Activated T-cell treated with anti-CD3 and anti-CD28 coated beads, Interleukin-2, amount 50 U/mL, for 1 hour (primary cell): ENCODE measurements at places on chromosomes 2 and 18.

- DNase-seq: no peak
Observed at GRCh38 chr2:31140151-31140550, 1.9 kb upstream of the GALNT14 start.

DNA sequence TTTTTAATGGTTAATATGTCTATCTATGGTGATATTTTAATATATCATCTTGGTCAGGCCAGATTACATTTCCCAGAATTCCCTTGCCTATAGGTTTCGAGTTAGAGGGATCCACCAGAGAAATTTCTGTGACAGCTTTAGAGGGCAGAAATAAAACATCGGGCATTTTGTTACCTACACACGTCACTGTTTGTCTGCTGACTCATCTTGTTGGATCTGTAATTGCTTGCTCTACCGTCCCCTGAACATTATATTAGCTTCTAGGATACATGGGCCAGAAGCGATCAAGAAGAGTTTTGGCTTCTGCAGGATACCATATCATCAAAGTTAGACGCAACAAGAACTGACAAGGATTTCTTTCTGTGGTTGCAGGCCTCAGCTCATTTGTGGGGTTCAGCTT, 795.8 kb upstream of the GCFC2 start:
- no peak for DNase-seq

GRCh38 chr18:23243178-23243577, 107.9 kb downstream of the CABLES1 start:
- no peak for DNase-seq

DNA sequence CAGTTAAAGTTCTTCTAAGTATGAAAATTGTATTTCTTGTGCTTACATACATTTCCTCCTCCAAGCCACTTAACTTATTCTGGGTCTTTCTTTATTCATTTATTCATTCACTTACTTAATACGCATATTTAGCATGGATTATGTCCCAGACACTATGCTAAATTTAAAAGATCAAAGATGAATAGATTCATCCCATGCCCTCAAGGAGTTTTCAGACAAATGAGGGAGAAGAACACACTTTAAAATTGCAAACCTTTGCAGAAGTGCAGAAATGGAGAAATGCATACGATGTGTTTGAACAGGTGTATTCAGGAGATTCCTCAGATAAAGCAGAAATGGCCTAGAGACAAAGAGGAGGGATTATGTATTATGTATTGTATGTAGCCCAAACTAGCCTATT, 298.7 kb upstream of the SOX11 start:
- no peak for DNase-seq

GRCh38 chr2:54040685-54041084, 69.9 kb upstream of the PSME4 start:
- no peak for DNase-seq

DNA sequence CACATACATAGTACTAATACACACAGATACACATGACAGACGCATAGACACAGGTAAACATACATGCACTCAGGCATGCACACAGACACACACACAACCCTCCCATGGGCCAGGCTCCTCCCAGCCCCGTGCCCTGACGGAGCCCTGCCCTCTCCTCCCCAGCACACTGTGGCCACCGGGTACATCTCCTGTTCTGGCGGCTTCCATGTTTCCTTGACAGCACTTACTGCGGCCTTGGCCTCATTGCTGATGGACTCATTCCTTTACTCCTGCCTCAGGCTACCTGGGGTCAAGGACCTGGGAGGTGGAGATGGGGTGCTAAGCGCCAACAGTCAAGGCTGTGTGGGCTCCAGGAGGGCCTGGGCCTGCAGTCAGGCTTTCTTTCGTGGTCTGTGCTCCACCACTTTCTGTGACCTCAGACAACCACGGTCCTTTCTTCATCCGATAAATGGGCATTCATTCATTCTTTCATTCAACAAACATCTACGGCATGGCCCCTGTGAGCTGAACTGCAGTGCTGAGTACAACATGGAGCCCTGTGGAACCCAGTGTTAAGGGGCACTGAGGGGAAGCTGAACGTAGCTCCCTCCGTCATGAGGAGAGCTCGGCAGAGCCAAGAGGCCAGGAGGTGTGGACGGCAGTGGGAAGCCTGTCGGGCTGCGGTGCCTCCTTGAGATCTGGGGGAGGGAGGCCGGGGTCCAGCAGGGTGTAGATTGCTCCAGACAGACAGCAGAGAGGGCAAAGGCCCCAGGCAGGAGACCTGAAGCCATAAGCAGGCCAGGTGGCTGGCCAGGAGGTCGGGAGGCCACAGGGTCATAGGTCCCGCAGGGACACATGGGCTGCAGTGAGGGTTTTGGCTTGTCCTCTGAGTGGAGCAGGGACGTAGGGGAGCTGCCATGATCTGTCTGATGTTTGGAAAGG, 190.4 kb upstream of the HDAC4 start:
- DNase-seq: no peak

- DNase-seq: no peak
Observed at GRCh38 chr18:6859676-6860422, 130.3 kb downstream of the ARHGAP28 start.

- no peak for DNase-seq
Observed at GRCh38 chr2:19178175-19178574, 180.2 kb downstream of the OSR1 start.

- DNase-seq: no peak
Observed at GRCh38 chr18:10754128-10754527, 228.3 kb downstream of the NAPG start.

GRCh38 chr2:17538844-17539554, 1.5 kb upstream of the VSNL1 start:
- no peak for DNase-seq

DNA sequence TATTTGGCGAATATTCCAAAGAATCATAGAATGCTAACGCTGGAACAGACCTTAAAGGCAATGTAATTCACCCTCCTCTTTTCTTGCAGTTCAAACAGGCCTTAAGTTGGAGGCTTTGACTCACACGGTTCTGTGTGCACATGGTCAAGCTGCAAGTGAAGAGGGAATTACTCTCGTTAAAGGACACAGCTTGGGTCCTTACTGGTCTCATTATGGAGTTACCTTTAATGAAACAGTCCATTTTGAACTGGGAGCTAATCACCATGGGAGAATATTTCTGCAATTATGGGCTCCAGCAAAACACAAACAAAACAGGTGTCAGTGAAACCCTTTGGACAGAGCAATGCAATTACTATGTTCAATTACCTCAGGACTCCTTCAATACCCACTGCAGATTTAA, 135.5 kb downstream of the GAREM1 start:
- DNase-seq: no peak

DNA sequence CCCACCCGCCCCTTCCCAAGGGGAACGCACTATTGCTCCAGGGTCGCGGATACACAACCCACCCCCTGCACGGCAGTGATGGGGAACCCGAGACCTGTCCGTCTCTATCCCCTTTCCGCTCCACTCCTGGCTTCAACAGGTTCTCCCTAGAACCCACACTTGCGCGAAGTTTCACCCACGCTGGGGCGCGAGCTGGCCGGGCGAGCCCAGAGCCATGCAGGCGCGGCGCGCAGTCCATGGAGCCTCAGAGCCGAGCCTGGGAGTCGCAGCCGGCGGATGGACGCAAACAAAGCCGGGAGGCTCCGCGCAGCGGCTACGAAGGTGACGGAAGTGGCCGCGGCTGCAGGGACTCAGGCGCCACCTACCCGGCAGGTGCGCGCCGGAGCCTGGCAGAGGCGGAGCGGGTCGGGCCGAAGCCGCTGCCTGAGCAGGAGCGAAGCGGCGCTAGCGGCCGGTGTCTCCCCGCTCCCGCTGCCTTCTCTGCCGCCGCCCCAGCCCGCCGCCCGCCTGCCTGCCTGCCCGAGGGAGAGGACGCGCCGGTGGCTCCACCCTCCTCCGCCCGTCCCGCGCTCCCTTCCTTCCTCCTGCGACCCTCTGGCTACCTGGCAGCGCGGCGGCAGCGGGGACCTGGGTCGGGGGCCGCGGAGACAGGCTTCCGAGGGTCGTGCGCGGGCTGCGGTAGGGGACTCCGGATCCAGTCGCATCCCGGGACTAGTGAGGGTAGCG, 14.0 kb downstream of the ALPG start:
- peak; percentile 32 for DNase-seq

- DNase-seq: no peak
Observed at GRCh38 chr2:5689750-5690149, 2.4 kb upstream of the SOX11 start.

DNA sequence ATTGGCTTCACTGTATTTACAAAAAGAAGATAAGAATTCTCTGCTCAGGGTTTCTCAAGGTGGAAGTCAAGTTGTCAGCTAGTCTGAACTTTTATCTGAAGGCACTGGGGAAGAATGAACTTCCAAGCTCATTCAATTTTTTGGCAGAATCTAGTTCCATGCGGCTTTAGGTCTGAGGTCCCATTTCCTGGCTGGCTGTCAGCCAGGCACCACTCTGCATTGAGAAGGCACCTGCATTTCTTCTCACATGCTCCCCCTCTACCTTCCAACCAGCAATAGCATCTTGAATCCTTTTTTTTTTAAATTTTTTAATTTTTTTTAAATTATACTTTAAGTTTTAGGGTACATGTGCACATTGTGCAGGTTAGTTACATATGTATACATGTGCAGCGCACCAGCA, 46.2 kb upstream of the RPE start:
- no peak for DNase-seq

DNA sequence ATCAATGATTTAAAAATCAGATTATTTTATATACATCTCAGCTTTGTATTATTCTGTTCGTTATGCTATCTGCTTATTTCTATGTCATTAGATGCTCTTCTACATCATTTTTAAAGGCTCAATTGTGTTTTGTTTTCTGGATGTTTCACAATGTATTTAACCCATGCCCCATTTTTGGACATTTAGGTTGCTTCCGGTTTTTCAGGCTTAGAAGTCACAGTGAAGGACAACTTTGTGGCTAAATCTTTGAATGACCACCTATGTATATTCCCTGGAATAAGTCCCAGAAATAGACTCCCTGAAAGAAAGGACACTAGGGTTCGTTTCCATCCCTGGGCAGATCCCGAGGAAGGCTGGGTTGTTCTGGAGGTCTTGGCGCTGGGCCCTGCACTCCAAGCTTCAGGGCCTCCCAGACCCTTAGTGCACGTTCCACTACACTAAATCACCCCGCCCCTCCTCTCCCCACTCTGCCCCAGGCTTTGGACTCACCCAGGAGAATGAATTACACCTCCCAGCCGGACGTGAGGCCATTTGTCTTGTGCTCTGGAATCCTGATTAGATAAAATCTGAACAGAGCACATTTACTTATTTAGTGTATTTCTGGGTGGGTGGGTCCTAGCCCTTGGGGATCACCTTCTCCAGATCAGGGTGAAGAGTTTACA, 188.2 kb downstream of the ZFP36L2 start:
- no peak for DNase-seq

DNA sequence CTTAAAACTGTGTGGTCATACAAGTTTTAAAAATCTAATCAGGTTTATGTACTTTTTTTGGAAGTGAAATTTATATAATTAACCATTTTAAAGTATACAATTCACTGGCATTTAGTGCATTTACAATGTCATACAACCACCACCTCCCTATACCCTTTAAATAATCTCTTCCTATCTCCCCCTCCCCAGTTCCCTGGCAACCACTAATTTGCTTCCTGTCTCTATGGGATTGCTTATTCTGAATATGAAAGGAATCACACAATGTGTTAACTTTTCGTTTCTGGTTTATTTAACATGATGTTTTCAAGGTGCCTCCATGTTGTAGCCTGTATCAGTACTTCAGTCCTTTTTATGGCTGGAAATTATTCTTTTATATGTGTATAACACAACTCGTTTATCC, 19.4 kb downstream of the CHMP3 start:
- no peak for DNase-seq

DNA sequence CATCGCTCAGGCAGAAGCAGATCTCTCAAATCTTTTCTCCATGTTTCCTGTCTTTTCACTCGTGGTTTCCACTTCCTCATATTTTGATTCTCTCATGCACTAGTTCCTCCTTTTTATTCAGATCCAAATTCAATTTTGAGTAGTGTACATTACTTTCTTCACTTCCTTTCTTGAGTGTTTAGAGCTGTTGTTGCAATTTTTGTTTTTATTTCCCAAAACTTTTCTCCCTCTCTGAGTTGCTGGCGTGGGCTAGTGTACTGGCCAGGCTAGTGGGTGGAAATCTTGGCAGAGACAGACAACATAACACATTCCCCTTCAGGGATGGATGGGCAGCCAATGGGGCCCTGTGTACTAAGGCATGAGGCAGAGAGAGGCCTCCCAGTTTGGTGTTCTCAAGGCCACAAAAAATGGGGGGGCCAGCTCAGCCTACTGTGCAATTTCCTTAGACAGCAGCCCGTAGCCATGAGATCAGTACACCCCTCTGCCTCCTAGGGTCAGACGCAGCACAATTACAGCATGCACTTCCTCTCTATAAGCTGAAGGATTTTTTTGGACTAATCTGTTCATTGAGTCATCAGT, 145.1 kb upstream of the PID1 start:
- DNase-seq: no peak

DNA sequence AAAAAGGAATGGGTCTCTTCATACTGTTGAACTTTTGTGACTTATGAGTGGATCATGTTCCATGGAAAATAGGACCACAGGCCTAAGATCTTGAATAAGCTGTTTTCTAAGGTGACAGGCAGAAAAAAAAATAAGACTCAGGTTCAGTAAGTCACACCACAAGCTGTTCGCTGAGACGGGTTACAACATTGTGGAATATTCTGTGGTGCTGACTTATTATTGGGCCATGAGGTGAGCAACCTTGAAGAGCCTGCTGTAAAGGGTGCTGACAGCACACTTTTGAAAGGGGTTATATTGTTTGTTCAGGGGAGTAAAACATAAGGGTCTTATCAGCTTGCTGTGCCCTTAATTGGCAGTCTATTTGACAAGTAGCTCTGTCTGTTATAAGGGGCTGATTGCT, 439.8 kb upstream of the SLC14A2 start:
- no peak for DNase-seq

- DNase-seq: no peak
Observed at GRCh38 chr2:66866331-66867062, 431.6 kb downstream of the MEIS1 start.

DNA sequence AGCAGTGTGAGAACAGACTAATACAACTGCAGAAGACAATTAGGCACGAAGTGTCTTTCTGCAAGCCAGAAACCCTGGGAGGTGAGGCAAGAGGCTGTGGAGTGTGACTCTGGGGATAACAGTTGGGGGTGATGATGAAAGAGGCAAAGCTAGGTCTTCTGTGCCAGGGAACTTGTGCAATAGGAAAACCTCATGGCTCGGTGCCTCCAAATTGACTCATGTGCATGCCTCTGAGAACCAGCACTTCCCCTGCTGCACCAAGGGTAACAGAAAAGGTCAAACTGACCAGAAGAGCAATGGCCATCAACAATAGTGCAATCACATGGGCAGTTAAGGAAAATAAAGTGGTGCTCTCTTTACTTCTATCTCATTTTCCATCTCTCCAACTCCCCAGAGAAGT, 136.4 kb downstream of the SCG2 start:
- DNase-seq: no peak

- no peak for DNase-seq
Observed at GRCh38 chr2:237156857-237157779, 71.4 kb downstream of the COPS8 start.

DNA sequence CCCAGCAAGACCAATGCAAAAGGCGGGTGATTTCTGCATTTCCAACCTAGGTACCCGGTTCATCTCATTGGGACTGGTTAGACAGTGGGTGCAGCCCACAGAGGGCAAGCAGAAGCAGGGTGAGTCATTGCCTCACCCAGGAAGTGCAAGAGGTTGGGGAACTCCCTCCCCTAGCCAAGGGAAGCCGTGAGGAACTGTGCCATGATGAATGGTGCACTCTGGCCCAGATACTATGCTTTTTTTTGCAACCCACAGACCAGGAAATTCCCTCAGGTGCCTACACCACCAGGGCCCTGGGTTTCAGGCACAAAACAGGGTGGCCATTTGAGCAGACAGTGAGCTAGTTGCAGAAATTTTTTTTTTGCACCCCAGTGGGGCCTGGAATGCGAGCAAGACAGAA, 662.6 kb upstream of the ACVR2A start:
- DNase-seq: peak; percentile 23

- peak; percentile 29 for DNase-seq
Observed at GRCh38 chr18:58195278-58195765, 151.3 kb downstream of the NEDD4L start.
